ENCODE measurements at places on chromosomes 3 and 15.

GRCh38 chr15:101244889-101245668 lies 6.8 kb downstream of the CHSY1 start:
- no peak for DNase-seq

DNA sequence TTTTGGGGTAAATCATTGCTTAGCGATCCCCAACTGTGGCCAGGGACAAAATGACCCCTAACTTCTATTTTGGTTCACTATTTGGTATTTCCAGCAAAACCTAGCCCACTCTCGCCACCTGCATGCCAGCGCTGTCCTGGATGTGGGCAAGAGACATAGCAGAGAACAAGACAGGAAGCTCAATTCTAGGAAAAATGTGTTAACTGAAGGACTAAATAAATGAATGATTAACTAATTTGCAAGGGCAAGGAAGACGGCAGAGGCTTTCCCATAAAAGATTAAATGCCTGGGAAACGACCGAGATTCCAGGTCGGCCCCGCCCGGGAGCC lies 408 bp downstream of the NICN1 start:
- no peak for DNase-seq

DNA sequence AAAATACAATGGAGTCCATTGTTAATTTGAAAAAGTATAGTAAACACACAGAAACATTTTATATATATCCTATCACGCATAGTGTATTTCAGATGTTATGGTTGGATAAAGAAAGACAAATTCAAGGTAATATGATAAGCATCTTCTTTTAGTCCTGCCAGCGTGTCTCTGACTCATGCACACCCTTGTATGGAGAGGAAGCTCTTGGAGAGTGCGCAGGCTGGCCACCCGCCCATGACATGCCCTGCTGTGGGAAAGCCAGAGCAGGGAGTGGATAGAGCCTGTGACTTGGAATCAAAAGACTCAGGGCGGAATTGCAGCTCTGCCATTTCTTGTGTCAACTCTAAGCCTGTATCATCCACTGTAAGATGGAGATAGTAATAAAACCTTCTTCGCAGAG lies 23.0 kb upstream of the COPG1 start:
- peak; percentile 95 for DNase-seq

- no peak for DNase-seq
Measured at GRCh38 chr3:180881065-180881801, 31.2 kb upstream of the FXR1 start.

- peak; percentile 44 for DNase-seq
Measured at GRCh38 chr3:71066849-71067261, 516.7 kb downstream of the FOXP1 start.

DNA sequence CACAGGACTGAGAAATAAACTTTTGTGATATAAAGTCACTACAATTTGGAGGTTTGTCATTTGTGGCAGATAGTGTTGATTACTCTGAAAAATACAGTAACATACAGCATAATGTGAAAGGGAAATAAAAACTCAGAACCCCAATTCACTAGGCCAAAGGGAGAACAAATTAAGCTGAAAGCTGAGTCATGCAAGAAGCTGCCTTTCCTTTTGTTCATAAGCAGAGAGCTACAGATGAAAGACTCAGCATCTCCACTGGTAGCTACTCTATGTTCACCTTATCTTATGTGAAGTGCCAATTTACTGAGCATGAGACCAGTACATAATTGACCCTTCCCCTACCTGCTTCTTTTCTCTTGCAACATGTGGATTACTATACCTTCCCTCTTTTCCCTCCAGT lies 19.3 kb upstream of the SLTM start:
- DNase-seq: peak; percentile 16

DNA sequence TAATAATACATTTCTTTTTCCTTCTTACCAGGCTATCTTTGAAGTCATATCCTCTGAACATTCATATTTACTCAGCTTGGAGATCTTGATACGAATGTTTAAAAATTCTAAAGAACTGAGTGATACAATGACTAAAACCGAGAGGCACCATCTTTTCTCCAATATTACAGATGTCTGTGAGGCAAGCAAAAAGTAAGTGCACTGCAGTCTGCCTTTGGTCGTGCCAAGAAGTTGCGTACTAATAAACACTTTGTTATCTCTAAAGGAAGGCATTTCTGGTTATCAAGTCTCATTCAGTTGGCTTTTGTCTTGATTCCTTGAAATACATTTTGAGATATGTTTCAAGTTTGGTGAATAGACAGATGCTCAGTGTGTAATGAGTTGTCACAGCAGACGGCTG lies 31.6 kb downstream of the ARHGEF26 start:
- no peak for DNase-seq

DNA sequence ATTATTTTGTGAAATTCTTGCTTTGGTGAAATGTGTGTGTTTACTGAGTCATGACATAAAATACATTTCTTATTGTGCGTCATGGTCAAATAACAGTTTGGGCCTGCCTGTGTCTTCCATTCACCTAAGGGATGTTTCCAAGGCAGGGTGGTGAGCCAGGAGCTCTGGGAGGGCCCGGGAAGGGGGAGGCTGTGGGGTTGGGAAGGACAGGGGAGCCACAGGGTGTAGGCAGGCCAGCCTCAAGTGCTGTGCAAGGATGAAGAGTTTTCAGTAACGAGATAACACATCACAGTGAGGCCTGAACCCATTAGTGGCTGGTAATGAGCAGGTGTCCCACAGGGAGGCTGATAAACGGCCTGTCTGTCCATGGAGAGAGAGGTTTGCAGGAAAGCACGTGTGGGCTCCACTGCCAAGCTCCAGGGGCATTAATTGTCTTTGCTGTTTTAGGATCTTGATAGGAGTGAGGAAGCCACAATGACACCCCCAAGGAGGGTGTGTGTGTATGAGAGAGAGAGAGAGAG lies 35.6 kb upstream of the SEC13 start:
- DNase-seq: no peak

GRCh38 chr15:58934521-58934920 lies 1.0 kb upstream of the SLTM start:
- no peak for DNase-seq

DNA sequence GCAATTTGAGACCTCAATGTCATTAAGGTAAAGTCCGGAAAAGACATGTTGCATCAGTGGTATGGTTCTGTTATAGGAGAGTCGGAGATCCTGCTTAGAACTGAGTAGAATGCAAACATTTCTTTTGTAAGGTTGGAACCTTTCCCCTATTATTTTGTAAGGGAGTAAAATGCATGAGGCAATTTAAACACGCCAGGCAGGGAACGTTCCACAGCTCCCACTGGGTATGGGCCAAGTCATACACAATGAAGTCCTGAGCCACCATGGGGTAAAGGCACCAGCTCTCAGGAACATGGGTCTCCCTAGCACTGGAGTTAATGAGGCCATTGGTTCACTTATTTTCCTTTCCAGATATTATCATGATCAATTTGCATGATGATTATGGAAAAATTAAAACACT lies 116.6 kb upstream of the NR2F2 start:
- DNase-seq: no peak

GRCh38 chr15:88564741-88565140 lies 18.3 kb upstream of the DET1 start:
- DNase-seq: no peak

DNA sequence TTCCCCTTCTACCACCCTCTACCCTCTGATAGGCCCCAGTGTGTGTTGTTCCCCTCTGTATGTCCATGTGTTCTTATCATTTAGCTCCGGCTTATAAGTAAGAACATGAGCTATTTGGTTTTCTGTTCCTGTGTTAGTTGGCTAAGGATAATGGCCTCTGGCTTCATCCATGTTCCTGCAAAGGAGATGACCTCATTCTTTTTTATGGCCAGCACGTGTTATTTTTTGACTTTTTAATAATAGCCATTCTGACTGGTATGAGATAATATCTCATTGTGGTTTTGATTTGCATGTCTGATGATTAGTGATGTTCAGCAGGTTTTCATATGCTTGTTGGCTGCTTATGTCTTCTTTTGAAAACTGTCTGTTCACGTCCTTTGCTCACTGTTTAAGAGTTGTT lies 63.1 kb upstream of the NPHP3 start:
- no peak for DNase-seq

GRCh38 chr3:40939741-40940130 lies 259.6 kb upstream of the CTNNB1 start:
- DNase-seq: no peak

DNA sequence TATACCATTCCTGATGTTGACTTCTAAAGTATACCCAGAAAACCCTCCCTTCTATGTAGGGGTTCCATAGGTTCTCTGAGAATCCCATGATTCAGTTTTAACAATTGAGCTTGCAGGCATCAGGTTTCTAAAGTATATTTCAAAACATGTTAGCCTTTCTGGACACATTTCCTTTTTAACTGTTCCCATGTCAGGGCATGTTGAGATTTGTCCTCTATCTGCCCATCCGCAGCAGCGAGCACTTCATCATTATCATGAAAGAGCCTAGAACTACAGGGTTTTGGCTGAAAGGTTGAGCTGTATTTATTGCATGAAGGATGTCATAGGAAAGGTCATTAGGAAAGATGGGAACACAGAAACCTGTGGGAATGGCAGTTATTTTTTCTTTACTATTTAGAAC lies 201.1 kb upstream of the BHLHE40 start:
- DNase-seq: no peak

GRCh38 chr15:44788748-44789147 lies 52.4 kb downstream of the TRIM69 start:
- DNase-seq: no peak

DNA sequence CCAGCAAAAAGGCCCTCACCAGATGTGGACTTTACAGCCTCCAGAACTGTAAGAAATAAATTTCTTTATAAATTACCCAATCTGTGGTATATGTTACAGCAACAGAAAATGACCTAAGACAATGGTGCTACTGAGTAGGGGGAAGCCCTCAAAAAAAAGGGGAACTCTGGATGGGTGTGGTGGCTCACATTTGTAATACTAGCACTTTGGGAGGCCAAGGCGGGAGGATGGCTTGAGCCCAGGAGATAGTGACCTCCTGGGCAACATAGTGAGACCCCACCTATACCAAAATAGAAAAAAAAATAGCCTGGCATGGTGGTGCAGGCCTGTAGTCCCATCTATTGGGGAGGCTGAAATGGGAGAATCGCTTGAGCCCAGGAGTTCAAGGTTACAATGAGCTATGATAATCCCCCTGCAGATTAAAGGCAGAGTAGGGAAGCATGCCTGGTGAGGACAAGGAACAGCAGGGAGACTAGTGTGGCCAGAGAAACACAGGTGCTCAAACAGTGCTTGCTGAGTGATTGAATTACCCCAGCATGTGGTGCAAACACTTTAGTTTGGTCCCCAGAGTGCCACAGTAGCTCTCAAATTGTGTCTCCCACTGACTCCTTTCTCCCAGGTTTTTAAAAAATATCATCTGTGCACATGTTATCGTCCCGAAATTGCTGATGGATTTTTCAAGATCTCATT lies 13.9 kb upstream of the USP3 start:
- peak; percentile 86 for DNase-seq

DNA sequence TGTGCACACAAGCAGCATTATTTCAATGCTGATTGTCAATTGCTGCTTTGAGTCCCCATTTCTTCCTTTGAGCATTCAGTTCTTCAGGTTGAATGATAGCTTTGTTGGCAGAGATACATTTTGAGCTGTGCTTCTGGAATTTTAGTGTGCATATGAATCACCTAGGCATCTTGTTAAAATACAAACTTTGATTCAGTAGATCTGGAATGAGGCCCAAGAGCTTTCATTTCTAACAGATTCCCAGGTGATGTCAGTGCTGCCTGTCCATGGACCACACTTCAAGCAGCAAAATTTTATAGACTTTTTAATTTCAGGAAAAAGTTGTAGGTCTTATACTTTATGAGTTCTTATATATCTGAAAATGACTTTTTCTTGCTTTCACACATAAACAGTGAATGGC lies 131.1 kb downstream of the ADAMTSL3 start:
- DNase-seq: no peak

DNA sequence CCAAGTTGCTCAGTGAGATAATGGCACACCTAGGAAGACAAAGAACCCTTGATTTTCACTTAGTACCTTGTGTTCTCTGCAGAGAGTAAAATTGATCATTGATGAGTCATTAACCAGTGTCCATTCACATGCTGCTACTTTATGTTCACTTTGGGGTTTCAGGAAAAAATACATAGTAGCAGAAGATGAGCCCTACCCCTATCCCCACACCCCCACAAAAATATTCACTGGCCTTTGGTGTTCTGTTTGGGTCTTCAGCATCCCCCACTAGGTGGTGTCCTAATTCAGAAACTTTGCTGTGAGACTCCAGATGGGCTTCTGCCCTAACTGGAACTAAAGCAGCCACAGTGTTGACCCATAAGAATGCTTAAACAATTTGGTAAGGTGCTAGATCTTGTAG lies 178.8 kb downstream of the KLHL25 start:
- peak; percentile 59 for DNase-seq

DNA sequence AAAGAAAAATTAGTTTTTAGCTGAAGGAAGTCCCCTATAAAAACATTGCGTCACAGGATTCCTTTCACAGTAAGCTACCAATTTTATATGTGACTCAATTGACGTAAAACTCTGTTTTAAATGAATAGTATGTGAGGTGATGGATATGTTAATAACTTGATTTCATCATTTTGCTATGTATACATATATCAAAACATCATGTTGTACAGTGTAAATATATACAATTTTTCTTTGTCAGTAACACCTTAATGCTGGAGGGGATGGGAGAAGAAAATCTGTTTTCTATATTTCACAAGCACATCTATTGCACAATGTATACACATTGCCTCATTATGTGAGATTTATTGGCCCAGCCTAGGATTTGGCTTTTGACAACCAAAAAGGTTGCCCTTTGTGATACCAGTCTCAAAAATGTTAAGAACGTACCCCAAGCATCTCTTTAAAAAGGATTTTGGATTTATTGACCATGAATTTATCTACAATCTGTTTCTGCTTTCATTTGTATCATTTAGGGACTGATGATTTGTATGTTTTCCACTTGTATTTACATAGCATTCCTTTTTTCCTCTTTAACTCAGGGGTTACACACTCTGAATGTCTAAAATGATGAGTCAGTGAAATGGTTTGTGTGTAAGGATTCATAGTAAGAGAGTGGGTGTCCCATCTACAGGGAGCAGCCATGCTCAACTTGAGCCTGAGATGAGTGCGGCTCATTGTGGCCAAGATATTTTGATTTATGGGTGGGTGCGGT lies 62.6 kb downstream of the CRTC3 start:
- DNase-seq: peak; percentile 48

GRCh38 chr15:89837134-89837829 lies 22.6 kb upstream of the ANPEP start:
- DNase-seq: peak; percentile 67

DNA sequence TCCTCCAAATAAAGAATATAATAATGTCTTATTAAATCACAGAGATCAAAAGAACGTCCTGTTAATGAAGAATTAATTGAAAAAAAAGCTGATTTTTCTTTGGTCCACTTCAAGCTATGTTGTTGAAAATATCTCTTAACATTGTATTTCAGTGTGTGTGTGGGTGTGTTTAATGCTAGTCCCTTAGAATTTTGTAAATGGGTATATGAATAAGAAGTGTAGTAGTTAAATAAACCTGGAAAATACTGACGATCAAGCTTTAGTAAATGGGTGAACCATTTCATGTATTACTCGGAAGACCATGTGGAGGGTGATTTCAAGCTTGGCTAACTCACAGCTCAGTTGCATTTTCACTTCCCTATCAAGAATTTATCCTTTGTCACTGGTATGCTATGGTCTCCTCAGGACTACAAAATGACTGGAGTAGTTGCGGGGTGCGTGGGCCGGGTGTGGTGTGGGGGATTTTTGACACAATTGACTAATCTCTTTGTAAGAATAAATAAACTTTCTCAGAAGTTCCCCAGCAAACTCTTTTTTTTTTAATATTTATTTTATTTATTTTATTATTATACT lies 586.4 kb downstream of the GRM7 start:
- no peak for DNase-seq
